Stimulated activated CD4-positive, alpha-beta T cell treated with anti-CD3 and anti-CD28 coated beads, Interleukin-1b, Interleukin-23, amount 100 ng/mL, for 24 hours (primary cell): ENCODE measurements at places on chromosomes 7 and 10.

- DNase-seq = no peak
These were observed 100.9 kb downstream of the LHPP start for GRCh38 chr10:124562425-124563060.

GRCh38 chr7:23184709-23185359, 3.0 kb downstream of the NUP42 start:
- DNase-seq = no peak

- DNase-seq = no peak
These were observed 346.0 kb downstream of the PHF14 start for GRCh38 chr7:11319491-11320274.

- DNase-seq = no peak
These were observed 399.0 kb downstream of the HGF start for GRCh38 chr7:81370822-81371221.

GRCh38 chr10:79128923-79129305, 60.1 kb downstream of the ZMIZ1 start:
- no peak for DNase-seq

GRCh38 chr7:101575168-101575567, 53.9 kb downstream of the MYL10 start:
- no peak for DNase-seq

DNA sequence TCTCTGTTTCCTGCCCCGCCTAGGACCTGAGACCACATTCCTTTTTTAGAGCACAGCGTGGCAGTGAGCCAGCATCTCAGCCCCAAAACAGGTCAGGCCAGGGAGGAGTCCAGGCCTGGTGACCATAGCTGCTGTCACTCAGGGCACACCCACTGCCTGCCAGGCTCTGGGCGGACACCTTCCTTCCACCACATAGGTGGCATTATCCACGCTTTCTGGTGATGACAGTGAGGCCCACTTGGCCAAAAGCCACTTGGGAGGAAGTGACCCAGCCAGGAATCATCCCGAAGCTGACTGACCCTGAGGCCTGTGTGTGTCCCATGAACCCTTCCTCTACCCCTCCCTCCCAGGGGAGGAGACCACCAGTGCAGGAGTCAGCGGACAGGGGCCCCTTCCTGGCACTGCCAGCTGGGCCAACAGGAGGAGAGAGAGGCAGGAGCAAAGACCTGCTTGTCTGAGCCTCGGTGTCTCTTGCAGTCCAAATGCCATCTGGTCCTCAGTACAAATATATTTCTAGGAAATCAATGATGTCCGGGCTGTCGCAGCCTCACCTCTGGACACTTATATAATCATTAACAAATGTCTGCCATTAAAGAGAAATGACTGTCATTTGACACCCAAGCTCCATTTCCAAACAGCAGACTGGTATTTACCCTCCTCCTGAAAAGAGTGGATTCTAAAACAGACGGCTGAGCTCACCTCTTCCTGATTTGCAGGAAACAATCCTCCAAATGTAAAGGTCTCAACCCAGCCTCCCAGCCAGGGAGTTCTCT, 63.0 kb downstream of the ABRAXAS2 start:
- no peak for DNase-seq

DNA sequence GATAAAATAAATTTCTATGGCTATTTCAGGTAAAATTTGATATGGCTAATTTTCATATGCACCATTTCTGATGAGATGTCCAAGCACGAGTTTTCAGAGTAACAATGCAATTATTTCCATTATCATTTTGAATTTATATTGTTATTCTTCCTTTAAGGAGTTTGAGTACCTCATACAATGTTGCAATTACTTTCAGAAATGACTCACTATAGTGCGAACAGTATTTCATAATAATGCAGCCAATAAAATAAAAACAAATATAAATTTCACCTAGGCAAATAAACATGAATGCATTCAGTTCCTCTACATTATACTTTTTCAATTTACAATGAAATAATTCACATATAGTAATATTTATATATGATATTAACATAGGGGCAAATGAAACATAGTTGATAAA, 78.8 kb upstream of the LRRN3 start:
- no peak for DNase-seq

DNA sequence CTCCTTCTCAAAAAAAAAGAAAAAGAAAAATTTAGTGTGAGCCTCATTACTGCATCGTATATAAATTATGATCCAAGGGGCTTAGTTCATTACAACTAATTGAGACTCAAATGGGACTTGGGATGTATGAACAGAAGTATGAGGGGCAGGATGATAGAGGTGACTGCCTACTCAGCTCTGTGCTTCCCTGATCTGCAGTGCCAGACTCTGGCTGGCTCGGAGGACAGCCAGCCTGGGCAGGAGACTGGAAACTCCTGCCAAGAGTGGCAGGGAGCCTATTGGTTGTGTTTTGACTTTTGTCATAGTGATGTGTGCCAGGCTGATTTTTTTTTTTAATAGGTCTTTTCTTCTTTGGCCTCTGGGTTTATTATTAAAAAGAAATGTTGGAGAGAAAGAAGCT, 73.8 kb upstream of the GTF2IRD1 start:
- DNase-seq = no peak

DNA sequence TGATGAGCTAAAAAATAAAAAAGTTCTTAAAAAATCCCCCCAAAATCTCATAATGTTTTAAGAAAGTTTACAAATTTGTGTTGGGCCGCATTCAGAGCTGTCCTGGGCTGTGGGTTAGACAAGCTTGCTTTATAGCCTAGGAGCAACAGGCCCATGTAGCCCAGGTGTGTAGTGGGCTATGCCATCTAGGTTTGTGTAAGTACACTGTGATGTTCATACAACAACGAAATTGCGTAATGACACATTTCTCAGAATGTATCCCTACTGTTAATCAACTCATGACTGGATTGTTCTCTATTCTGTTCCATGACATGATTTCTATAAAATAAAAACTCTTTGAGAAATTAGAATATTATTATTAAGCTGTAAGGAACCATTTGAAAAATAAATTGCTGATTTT, 13.0 kb downstream of the MIOS start:
- DNase-seq = no peak

GRCh38 chr7:103613655-103614642, 167.9 kb upstream of the SLC26A5 start:
- no peak for DNase-seq

DNA sequence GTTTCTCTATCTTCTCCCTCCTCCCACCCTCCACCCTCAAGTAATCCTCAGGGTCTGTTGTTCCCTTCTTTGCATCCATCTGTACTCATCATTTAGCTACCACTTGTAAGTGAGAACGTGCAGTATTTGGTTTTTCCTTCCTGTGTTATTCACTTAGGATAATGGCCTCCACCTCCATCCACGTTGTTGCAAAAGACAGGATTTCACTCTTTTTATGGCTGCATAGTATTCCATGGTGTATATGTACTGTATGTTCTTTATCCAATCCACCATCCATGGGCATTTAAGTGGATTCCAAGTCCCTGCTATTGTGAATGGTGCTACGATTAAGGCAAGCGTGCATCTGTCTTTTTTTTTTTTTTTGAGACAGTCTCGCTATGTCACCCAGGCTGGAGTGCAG, 72.4 kb downstream of the PROSER2 start:
- no peak for DNase-seq

DNA sequence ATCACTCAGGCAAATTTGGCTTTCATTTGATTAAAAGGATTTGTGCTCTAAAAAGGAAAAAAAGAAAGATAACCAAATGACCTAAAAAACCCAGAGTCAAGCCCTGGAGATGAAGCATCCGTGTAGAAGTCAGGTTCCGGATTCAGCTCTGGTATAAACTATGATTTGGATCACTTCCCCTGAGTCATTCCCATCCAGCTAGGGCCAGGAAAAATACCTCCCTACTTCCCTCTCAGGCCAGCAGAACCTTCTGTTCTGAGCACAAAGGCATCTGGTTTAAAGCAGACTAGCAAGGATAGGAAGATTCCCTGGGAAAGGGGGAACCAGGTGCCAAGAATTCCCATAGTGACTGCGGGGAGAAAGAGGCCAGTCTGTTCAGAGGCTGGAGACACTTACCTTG, 25.7 kb upstream of the NDST2 start:
- DNase-seq = no peak

GRCh38 chr10:64574371-64574770, 1053.2 kb downstream of the REEP3 start:
- DNase-seq = no peak

DNA sequence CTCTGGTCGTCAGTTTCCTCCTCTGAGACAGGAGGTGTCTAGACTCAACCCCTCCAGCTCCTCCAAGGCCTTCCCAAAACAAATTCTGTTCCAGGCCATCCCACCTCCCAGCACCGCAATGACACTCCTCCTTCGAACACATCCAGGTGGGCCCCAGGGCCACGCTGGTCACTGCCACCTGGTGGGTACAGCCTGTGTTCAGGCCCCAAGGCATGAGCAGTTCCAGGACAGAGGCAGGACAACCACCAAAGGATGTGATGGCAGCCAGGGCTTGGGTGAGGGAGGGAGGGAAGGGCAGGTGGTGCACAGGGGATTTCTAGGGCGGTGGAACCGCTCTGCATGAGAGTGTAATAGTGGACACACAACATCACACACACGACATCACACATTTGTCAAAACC, 76.5 kb downstream of the PRKAG2 start:
- no peak for DNase-seq

DNA sequence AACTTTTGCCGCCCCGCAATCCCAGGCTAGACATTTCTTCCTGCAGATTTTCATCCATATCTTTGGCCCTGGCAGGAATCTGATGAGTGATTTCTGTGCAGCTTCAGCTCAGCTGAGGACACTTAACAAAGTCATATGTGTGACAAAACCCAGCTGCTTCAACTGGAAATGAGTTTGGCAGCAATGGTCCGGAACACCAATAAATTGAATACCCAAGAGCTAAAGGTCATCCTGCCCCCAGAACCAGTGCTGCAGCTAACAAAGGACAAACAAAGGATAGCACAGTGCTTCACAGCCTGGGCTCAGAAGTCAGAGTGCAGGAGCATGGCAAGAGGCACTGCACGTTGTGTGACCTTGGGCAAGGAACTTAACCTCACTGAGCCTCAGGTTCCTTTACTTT, 40.0 kb upstream of the TRIL start:
- DNase-seq = no peak

GRCh38 chr7:92909686-92910475, 73.5 kb upstream of the CDK6 start:
- no peak for DNase-seq

DNA sequence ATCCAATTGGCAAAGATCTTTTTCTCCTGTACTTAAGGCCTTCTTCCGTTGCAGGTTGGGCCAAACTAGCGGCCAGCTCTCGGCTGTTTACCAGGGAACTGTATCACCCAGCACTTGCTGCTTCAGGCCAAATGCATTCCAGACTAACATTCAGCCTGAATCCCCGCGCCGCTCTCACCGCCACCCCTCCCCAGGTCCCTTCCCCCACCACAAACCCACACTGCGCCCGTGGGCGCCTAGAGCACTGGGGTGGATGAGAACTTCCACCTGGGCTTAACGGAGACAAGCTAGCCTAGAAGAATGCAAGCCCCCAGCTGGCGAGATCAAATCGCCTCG, 676 bp downstream of the TCAF1 start:
- no peak for DNase-seq

GRCh38 chr10:4043897-4044665, 259.1 kb upstream of the KLF6 start:
- DNase-seq = no peak

DNA sequence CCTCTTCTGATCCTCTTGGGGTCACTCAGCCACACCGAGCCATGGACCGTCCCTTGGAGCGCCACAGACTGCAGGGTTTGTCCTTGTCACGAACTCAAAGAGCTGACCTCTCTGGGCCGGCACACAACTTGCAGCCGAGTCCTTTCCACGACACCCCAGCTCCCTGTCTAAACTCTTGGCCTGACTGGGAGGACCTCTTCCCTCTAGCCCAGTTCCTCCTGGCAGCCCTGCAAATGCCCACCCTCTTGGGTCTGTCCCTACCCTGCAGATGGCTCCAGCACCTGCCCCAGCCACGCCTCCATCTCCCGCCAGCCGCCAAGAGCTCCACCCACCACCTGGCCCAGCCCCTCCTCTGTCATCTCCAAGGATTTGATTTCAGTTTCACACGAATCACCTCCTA, 339.2 kb downstream of the DNAJB6 start:
- DNase-seq = no peak

GRCh38 chr10:67780759-67781538, 57.0 kb downstream of the DNAJC12 start:
- DNase-seq = no peak

- DNase-seq = peak; percentile 77
These were observed 45.2 kb upstream of the TMEM213 start for GRCh38 chr7:138752518-138753149.

- no peak for DNase-seq
These were observed 127.2 kb downstream of the SRI start for GRCh38 chr7:88092676-88092999.

DNA sequence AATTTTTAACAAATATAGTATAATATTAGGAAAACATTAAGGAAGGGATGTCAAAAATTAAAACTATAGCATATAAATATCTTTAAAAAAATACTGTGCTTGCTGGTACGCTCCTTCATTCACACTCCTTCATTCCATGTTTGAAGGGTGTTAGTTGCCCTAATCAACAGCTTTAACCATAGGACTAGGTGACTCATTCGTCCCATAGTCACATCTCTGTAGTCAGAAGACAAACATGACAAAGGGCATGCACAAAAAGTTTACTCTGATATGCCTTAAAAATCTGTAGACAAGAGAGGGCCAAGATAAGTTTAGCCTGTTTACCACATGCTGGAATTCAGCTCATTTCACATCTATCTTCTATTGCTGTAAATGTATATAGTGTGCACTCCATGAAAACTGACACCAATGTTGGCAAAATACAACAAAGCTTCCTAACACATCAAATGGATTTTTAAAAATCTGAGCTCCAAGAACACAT, 646 bp downstream of the FAM13C start:
- no peak for DNase-seq
